ENCODE measurements at places on chromosomes 2 and 18.

DNA sequence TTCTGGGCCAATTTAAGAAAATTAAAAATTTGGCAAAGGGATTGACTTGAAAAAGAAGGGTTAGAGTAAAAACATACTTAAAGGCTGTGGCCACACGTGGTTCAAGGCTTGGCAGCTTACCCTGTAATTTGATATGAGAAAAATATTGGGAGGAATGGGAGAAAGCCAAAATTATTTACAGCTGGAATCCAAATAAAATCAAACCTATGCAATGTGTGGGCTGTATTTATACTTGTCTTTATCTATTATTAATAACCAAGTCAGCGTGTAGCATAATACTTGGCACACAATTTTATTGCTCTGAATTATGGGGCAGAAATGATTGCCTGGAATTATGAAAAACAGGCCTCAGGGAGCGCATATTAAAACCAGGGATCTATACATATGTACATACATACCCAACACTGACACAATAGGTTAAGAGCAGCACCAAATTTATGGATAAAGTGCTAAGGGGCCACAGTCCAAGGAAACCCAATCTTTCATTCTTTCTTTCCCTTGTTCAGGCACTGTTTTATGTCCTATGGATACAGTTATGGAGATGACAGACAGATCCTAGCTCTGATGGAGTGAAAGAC lies 35.6 kb downstream of the FAM124B start:
- DNase-seq, result peak; percentile 28

DNA sequence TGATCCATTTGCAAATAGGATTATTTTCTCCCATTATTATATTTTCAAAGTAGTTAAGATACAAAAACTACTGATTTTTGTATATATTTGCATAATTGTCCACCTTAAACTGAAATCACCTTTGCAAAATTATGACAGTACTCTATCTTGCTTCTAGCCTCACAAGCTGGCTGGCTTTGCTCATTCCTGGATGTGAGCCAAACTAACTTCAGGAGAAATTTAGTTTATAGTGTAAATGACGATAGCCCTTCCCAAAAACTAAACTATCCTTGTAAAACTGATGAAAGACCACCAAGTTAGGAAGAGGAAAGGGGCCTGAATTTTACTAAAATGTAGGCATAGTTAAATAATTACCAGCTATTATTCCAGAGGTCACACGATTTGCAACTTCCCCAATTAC lies 87.3 kb downstream of the ADD2 start:
- no peak for DNase-seq

DNA sequence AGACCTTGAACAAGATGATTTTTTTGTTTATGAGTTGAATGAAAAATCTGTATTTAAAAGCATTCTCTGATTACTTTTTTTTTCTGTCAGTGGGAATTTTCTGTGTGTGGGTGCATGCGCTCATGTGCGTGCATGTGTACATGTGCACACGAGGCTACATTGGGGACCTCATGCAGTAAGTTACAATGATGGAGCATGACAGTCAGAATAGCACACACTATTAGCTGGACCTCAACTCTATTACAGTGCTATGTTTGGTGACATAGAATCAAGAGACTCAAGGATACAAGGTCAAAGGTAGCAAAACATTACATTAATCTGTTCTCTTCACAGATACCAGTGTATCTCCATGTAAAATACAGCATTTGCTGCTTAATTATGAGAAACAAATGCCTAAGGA lies 276.8 kb upstream of the FIGN start:
- DNase-seq, result no peak

GRCh38 chr2:963876-964275 lies 13.2 kb downstream of the SNTG2 start:
- no peak for DNase-seq

- no peak for DNase-seq
These were observed 322.3 kb upstream of the TFPI start for GRCh38 chr2:187876554-187876953.

Data from GM03348 (cell line).